NCI-H1417 treated with DMSO at 0.1 percent for 48 hours (cell line): ENCODE measurements at places on chromosomes 3 and 15.

GRCh38 chr15:77719450-77719849 is 86.7 kb upstream of the LINGO1 start:
- DNase-seq, result no peak

- no peak for DNase-seq
Observed at GRCh38 chr3:118137778-118138177, 896.9 kb downstream of the IGSF11 start.

DNA sequence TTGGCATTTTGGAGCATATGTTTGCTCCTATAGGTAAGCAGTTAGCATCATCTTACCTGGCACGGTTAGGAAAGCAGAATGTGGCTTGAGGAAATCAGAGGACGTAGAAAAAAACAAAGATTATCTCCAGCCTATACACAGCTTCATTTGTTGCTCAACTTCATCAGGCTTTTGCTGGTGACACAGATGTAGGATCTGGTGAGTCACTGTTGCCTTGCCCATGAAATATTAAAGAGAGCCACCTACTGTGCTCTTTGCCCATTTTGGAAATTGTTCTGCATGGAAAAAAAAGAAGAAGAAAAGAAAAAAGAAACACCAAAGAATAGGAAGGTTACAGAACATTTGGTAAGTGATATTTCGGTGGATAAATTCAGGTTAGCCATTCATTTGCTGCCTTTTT is 3.8 kb downstream of the IL1RAP start:
- DNase-seq, result no peak

DNA sequence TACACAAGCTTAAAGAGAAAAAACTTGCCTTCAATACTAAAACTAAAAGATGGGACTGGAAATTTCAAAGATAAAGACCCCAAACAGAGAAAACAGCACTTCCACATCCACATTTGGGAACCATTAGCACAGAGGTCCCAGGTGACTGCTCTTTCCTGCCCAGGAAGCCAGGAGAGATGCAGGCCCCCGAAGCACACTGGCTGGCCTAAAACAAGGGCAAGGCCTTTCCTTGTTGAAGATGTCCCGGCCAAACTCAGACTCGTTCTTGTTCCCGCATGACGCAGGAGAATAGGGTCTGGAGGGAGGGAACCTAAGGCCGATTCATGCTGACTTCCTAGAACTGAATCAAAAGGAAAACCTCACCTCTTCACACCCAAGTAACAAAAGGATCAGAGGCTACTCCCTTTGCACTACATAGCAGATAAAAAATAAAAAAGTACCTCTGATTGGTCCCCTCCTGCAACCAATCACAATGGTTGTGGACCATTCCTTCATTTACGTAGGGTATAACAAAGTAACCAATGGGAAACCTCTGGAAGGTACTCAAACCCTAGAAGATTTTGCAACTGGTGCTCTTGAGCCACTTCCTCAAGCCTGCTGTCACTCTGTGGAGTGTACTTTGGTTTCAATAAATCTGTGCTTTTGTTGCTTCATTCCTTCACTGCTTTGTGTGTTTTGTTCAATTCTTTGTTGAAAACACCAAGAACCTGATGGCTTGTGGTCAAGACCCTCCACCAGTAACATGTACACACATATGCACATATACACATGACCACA is 48.7 kb downstream of the EFCAB12 start:
- DNase-seq, result no peak

GRCh38 chr3:156776871-156777270 is 49.3 kb upstream of the LEKR1 start:
- DNase-seq, result no peak

DNA sequence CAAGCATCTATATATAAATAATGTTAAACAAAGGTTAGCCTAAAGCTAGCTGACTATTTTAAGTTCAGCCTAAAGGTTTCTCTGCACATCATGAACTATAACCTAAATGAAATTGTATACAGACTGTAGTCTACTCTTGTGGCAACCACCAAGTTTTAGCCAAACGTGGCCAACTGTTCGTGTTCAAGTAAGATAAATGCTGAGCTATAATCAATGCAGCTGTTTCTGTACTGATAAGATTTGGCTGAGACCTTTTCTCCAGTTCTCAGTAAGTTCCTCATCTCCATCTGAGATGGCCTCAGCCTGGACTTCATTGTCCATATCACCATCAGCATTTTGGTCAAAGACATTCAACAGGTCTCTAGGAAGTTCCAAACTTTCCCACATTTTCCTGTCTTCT is 43.7 kb upstream of the IGSF10 start:
- DNase-seq, result no peak

DNA sequence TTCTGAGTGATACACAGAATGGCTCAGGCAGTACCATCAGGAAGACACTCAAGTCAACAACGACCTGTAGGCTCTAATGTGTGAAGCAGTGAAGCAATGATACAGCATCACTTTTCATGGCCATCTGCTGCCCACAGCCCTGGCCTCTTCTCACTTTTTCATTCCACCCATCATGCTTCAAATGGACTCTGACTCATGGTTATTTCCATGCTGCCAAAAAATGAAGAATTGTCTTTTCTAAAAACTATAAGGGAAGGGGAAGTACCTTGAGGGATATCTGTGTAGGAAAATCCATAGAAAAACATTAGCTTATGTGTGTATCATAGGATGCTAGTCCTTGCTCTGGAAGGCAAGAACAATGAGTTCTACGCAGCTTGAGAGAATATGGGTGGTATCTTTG is 11.5 kb downstream of the HGD start:
- no peak for DNase-seq

- no peak for DNase-seq
Observed at GRCh38 chr3:167487556-167487955, 13.7 kb upstream of the SERPINI2 start.

DNA sequence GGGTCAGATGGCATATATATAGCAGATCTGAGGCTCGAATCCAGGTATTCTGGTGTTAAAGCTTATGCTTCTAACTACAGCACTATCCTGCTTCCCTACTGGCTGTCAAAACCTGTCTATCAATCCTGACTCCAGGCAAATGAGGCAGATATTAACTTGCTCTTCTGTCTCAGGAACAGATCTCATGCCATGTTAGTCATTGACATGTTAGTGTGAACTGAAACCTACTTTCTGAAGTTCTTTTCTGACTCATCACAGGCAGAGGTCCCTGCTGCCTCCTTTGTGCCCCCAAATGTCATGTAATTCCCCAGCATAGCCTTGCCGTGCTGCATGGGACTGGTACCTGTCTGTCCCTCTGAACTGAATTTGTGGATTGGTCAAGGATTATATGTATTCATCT is 125.0 kb upstream of the SMAD3 start:
- no peak for DNase-seq

GRCh38 chr3:45659661-45660566 is 29.3 kb upstream of the SACM1L start:
- DNase-seq, result no peak

- no peak for DNase-seq
Observed at GRCh38 chr3:161548301-161548700, 51.7 kb downstream of the OTOL1 start.

- DNase-seq, result no peak
Observed at GRCh38 chr3:106848099-106848498, 529.1 kb upstream of the CCDC54 start.

DNA sequence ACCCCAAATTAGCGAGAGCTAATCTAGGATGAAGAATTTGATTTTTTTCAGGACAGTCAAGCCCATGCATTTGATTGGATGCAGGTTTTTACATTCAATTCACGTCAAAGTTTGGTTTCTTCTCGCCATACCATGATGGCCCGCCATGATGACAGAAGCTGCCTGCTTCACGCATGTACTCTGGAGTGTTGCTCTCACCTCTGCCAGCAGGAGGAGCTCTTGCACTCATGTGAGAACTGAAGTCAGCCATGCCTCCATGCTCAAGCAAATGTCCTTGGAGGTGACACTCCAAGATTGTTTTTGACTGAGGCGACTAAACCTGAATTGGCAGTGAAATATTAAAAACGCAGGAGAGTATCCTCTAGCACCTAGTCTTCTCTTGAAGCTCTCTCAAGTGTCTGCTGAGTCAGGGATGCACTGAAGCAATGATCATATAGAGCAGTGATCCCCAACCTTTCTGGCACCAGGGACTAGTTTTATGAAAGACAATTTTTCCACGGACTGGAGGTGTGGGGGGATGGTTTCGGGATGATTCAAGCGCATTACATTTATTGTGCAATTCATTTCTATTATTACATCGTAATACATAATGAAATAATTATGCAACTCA is 120.9 kb downstream of the SAMMSON start:
- no peak for DNase-seq

- no peak for DNase-seq
Observed at GRCh38 chr15:101115786-101116680, 135.8 kb downstream of the CHSY1 start.

DNA sequence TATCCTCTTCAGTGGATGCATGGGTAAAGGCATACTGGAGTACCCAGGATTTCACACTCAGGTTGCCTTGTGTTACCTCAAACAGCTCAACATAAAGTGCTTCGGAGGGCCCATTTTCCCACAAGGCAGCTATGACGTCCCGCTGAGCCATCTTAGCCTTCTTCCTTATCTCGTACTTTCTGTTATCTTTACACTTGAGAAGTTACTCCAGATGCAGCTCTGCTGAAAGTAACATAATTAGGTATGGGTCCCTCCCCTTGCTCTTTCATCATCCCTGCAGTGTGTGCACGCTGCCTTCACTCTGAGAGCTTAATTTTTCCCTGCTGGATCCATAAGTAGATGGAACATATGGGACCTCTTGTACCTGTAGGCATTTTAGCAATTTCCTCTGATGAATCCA is 410.3 kb downstream of the AGBL1 start:
- no peak for DNase-seq

GRCh38 chr3:147620906-147621305 is 211.7 kb downstream of the ZIC1 start:
- DNase-seq, result no peak

DNA sequence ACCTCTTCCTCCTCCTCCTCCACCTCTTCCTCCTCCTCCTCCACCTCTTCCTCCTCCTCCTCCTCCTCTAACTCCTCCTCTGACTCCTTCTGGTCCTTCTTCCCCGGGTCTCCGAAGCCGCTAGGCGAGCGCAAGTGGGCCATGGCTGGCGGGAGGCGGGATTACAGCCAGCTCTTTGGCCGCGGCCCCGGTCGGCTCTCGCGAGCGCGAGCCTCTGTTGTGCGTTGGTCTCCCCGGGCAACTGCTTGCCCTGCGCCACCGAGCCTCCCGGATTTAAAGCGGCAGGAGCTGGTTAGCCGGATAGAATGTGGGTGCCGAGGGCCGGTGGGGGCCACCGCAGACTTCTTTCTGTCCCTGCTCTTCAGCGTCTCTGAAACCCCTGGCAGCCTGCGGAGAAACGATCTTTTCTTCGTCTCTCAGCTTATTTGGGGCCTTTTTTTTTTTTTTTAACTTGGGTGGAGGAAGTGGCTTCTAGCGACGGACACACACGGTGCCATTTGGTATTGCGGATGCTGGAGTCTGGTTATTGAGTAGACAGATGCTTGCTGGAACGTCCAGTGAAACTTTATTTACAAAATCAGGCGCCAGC is at the start of gene ERICH6:
Gene ERICH6, minus strand, starts transcription at position 165 of the 589 bp plus-strand sequence. Its CDS starts 22 bp downstream, at position 143.
- peak; percentile 85 for DNase-seq

- DNase-seq, result no peak
Observed at GRCh38 chr15:40873694-40874561, at the start of gene RHOV. RHOV (minus strand) TSS chr15:40874234; CDS start chr15:40874139, 95 bp downstream.

DNA sequence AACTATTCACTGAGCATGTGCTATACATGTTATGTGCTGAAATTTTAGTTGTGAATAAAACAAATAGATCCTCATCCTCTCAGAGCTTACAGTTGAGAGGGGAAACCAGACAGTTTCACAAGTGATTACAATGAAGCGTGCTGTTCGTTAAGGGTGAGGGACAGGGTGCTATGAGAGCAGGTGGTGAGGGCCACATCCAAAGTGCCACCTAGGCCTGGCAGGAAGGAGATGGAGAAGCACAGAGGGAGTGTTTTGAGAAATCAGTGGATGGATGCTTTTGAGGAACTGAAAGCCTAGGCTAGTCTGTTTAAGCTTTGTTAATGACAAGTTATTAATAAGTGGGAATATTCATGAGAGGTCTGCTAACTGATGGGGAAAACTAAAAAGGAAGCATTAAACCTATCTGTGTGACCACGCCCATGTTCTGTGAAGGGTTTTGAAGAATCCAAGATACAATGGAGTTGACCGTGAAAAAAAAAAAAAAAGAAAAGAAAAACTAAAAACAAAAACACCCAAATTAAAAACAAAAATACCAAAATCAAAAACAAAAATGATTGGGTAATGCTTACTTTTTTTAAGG is 7.3 kb downstream of the MCTP2 start:
- DNase-seq, result no peak

DNA sequence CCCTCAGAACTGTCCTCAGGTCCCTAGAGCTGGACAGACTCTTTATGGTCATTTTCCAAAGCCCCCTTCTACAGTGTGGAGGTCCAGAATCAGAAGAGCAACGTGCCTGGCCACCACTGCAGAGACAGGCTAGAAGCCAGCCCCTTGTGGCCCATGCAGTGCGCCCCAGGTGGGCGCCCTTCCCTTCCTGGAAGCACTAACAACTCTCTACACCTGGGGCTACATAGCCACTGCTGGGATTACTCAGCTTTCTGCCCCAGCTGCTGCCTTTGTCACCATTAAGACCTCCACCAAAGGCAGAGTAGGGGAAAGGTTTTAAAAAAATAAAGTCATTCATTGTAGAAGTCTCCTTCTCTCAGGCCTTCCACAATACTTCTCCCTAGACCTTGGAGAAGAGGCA is 2.3 kb downstream of the RASGRP1 start:
- no peak for DNase-seq

DNA sequence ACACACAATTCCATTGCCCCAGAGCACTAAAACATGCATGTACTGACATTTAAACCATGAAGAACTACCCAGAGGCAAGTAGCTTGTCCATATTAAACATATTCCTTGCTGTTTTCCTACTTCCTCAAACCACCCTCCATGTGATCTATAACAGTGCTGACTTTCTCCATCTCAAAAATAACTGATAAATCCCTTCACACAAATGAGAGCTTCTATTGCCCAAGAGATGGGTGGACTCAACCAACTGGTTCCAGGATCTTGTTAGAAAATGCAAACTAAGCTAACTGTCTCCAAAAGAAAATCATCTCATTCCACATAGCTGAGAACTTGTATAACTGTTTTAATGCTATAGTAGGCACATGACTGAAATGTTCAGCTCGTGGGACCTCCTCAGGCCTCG is 29.6 kb downstream of the DCLK3 start:
- no peak for DNase-seq

DNA sequence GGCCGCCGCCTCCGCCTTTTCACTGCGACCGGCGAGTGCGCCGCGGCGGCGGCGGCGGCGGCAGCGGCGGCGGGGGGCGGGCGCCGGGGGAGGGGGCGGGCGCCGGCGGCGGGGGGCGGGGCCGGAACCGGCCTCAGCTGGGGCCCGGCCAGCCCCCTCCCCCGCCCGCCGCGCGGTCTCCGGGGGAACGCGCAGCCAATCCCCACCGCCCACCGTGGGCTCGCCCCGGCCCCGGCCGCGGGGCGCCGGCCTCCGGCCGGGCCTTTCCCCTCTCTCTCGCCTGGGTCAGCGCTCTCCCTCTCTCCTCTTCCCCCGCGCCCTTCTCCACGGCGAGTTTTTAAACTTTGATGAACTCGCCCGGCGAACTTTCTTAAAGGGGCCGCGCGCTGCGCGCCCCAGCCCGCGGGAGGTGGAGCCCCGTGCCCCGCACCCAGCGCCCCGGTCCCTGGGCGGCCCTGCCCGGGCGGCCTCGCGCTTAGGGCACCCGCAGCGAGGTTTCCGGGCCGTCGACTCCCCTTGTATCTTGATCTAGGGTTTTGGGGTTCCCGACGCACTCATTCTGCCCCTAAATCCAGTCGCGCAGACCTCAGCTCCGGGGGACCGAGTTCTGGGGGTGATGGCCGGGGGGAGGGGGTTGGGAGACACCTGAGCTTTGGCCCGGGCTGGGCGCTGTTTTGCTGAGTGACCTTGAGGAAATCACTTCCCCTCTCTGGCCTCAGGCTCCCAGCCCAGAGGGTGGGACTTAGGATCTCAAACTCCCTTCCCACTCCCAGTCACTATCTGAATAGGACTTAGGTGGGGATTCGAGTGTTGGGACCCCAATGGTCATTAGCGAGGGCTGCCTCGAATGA is at the start of gene RBPMS2:
Gene RBPMS2, minus strand, starts transcription at position 39 of the 851 bp plus-strand sequence. CDS start 270 bp downstream, outside the sequence.
- no peak for DNase-seq
